Activated CD8-positive, alpha-beta memory T cell treated with anti-CD3 and anti-CD28 coated beads, Interleukin-2, amount 10 ng/mL, durations not matched to agents 7 days and 5 days (primary cell): ENCODE measurements at places on chromosomes 6 and 20.
A peak's percentile ranks its signal among the peaks of the same experiment; 100 is the strongest.

GRCh38 chr6:145099713-145100112 is 635.6 kb downstream of the EPM2A start:
- H3K27ac ChIP-seq = no peak overlapping the region
- H3K36me3 ChIP-seq = no peaks in the 10 kb centered on the region
- DNase-seq = no peak
- H3K27me3 ChIP-seq = no peaks in the 10 kb centered on the region
- H3K4me3 ChIP-seq = no peak overlapping the region
- H3K4me1 ChIP-seq = no peaks in the 10 kb centered on the region

DNA sequence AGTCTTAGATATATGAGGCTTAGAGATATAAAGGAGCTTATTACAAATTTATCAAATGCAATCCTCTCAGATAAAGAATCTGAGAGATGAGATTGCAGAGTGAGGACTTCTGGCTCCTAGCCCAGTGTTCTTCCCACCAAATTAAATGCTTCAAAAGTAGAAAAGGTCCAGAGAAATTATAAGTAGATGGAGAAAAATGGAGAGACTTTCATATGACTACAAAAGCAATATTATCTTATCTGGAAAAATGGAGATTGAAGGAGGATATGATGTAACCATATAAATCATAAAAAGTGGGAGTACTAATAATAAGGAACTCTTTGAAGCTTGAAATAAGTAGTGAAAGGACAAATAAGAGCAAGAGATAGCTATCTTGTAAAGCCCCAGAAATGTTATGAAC is 2.8 kb downstream of the KCTD20 start:
- no peak for DNase-seq
- H3K4me3 ChIP-seq = peak overlapping the region; percentile 0

GRCh38 chr6:3697609-3698008 is 53.9 kb downstream of the PXDC1 start:
- no peak for DNase-seq
- H3K4me3 ChIP-seq = no peak overlapping the region

DNA sequence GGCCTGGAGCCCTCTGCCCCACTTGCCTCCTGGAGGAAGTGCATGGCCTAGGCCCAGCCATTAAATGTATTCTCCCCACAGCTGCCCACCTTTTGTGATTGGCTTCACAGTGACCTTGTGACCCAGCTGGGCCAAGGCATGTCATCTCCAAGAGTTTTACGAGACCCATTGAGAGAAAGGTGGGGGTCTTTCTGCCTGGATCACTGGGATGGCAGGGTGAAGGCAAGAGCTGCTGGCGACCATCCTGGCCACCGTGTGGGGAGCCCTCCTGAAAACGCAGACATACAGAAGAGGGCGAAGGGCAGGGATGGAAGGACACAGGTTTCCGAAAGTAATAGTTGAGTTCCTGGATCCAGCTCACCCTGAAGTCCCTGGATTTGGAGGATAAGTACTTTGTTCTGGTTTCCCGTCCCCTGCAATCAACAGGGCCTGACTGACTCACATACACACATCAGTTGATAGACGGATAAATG is 12.3 kb upstream of the SPO11 start:
- peaks cover 20% of the 10 kb centered on the region for H3K27me3 ChIP-seq
- no peaks in the 10 kb centered on the region for H3K36me3 ChIP-seq
- no peak overlapping the region for H3K27ac ChIP-seq
- no peaks in the 10 kb centered on the region for H3K4me1 ChIP-seq

GRCh38 chr6:31042806-31043205 is 32.5 kb downstream of the MUC22 start:
- no peaks in the 10 kb centered on the region for H3K4me1 ChIP-seq
- no peak overlapping the region for H3K27ac ChIP-seq
- H3K27me3 ChIP-seq = peaks cover 58% of the 10 kb centered on the region
- DNase-seq = no peak

DNA sequence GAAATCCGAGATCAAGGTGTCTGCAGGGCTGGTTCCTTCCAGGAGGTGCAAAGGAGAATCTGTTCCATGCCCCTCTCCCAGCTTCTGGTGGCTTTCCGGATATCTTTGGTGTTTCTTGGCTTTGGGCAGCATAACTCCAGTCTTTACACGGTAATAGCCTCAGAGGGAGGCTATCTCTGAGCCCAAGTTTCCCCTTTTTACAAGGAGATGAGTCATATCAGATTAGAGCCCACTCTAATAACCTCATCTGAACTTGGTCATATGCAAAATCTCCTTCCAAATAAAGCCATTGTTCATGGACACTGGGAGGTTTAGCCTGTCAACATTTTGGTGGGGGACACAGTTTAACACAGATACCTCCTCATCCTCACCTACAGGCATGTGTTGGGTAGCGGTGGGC is 213.7 kb downstream of the ATXN1 start:
- H3K4me3 ChIP-seq = no peak overlapping the region
- H3K27ac ChIP-seq = no peak overlapping the region
- no peaks in the 10 kb centered on the region for H3K4me1 ChIP-seq
- H3K36me3 ChIP-seq = peaks cover 13% of the 10 kb centered on the region
- DNase-seq = no peak

DNA sequence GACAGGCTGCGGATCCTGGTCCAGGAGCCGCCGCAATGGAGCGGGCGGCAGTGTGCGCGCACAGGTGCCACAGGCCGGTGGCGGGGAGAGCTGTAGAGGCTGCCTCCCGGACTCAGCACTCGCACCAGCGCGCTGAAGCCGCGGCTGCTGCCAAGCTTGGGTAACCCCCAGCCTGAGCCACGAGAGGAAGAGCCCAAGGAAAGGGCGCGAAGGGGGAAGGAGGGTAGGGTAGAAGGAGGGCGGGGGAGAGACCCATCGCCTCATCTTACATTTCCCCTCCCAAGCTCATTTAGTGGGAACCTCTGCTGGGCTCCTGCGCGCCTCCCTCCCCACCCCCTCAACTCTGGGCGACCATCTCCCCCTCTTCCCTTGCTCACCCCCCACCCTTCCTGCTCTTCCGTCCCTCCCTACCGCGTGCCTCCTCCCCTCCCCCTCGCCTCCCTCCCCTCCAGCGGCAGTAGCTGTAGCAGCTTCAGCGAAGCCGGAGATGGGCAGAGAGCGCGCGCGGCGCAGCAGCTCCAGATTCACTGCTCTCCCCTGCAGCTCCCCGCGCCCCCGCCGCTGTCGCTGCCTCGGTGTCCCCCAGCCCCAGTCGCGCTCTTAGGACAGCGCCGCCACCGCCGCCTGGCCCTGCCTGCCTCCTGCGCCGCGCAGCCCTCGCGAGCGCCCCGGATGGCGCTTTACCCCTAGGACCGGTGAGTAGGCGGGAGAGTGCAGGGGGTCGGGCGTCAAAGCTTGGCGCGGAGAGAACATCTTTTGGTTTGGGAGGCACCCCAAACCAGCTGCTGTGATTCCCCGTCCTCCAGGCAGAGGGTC is at the start of gene FUT9:
TSS of gene FUT9 (plus strand) at position 457 of the 816 bp plus-strand sequence. CDS start 187,182 bp downstream, outside the sequence.
- H3K36me3 ChIP-seq = no peaks in the 10 kb centered on the region
- no peak within 1 kb of the TSS for H3K27ac ChIP-seq
- no peak for DNase-seq
